ENCODE measurements at places on chromosomes 12 and 14.

DNA sequence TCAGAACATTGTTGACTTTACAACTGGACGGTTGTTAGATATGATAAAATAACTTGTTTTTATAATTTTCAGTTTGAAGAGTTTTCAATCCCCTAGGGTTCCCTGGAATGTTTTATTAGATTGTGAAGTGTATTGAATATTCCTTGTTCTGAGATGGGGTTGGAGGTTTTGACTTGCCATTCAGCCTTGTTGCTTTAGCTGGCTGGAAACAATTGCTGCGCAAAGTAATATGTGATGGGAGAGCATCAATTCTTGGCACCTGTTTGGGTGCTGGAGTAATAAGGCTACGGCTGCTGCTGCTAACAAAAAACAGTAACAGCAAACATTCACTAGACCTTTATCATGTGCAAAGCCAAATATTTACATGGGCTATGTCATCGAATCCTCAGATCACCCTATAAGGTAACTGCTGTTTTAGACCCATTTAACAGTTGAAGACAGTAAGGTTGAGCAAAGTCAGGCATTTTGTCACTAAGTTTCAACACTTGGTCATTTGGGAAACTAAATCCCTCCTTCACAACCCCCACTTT, 241.0 kb upstream of the TBX3 start:
- H3K27me3 ChIP-seq: no peaks in the 10 kb centered on the region
- H3K4me1 ChIP-seq: peaks cover 16% of the 10 kb centered on the region
- no peaks in the 10 kb centered on the region for H3K36me3 ChIP-seq
- peak; percentile 37 for DNase-seq

DNA sequence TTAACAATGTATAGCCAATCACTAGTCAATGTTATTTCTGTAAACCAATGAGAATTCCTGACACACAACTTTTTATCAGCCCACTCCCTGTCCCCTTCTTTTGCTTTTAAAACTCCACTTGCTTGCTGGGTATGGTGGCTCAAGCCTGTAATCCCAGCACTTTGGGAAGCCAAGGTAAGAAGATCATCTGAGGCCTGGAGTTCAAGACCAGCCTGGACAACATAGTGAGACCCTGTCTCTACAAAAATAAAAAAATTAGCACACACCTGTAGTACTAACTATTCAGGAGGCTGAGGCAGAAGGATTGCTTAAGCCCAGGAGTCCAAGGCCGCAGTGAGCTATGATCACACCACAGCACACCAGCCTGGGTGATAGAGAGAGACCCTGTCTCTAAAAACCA, 87.8 kb downstream of the PAPLN start:
- no peak for DNase-seq
- H3K4me1 ChIP-seq: peaks cover 17% of the 10 kb centered on the region
- no peak overlapping the region for H3K4me3 ChIP-seq
- H3K27ac ChIP-seq: no peak overlapping the region
- H3K36me3 ChIP-seq: peaks cover 3% of the 10 kb centered on the region

DNA sequence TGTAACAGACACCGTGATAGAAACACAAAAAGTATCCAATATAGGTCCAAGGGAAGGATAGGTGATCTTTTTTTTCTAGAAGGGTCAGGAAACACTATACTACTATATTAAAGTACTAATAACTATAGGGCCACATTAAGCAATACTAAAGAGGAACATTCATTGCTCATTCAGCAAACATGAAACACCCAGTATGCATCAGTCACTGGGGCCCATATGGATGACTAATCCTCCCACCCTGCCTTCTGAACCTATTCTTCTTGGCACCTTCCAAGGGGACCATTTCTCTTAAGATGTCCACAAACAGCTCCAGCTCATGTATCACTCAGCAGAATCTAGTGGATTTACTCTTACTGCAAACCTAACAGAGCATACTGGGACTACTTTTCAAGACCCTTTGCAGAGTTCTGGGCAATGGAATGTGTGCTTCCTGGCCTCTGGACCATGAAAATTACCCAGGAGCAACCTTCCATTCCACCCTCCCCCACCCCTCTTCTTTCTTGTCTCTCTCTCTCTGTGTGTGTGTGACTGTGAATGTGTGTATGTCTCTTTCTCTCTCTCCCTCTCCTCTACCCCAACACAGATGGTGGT, 187.9 kb downstream of the EPS8 start:
- no peak overlapping the region for H3K4me3 ChIP-seq
- H3K4me1 ChIP-seq: peaks cover 32% of the 10 kb centered on the region
- peak overlapping the region; percentile 52 for H3K27ac ChIP-seq
- peak; percentile 23 for DNase-seq

DNA sequence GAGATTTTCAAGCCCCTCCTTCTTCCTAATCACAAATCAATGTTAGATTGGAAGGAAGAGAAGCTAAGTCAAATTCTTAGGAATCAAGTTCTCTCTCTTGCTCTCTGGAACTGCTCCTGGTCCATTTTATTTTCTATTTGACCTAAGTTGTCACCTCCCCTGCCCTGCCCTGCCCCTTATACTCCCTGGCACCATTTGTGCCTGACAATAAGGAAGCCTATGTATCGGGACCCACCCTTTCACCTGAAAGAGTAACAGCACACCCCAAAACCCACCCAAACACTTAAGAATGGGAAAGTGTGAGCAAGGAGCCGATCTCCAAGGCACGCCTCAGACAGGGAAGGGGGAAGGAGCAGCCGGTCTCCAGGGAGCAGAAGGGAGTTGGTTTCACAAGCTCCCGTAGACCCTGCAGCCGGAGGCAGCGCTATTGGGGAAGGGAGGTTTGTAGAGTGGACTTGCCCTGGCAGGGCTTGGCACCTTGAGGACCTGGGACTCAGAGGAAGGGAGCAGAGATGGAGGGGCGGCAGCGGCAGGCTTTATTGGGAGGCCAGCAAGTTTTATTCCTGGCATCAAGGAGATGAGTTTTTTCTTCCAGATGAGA, 1.6 kb downstream of the LRRC74A start:
- DNase-seq: no peak
- H3K4me1 ChIP-seq: no peaks in the 10 kb centered on the region
- H3K36me3 ChIP-seq: no peaks in the 10 kb centered on the region
- no peak overlapping the region for H3K27ac ChIP-seq
- H3K27me3 ChIP-seq: no peaks in the 10 kb centered on the region
- peak overlapping the region; percentile 63 for H3K4me3 ChIP-seq

GRCh38 chr12:94938583-94938982, 64.9 kb downstream of the NDUFA12 start:
- H3K4me3 ChIP-seq: no peak overlapping the region
- H3K4me1 ChIP-seq: peaks cover 14% of the 10 kb centered on the region
- no peaks in the 10 kb centered on the region for H3K36me3 ChIP-seq
- no peak for DNase-seq
- H3K27ac ChIP-seq: no peak overlapping the region
- H3K27me3 ChIP-seq: no peaks in the 10 kb centered on the region

DNA sequence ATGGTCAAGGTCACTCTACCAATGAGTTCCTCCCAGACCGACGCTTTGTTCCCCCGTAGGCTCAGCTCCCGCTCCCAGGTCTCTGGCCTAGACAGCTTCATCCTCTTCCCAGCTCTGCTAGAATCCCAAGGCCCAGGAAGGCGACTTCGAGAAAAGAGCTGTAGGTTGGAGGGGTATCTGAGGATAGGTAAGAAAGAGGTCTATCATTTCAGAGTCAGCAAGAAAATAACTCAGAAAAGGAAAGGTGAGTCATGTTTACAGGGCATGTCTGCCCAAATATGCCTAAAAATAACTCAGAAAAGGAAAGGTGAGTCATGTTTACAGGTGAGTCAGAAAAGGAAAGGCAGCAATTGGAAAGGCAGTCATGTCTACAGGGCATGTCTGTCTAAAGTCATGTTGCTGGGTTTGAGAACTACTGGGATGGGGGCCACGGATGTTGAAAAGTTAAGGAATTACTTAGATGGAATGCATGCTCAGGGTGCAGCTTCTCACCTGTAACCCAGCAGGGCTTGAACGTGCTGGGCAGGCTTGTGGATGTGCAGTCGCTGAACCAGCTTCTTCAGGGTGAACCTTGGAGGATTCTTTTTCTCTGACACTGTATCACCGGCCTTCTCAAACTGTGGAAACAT, 12.2 kb downstream of the TEP1 start:
- peaks cover 3% of the 10 kb centered on the region for H3K4me1 ChIP-seq
- no peaks in the 10 kb centered on the region for H3K27me3 ChIP-seq
- H3K4me3 ChIP-seq: no peak overlapping the region
- no peak overlapping the region for H3K27ac ChIP-seq
- DNase-seq: peak; percentile 77
- H3K36me3 ChIP-seq: peaks cover 60% of the 10 kb centered on the region

- DNase-seq: no peak
- no peaks in the 10 kb centered on the region for H3K36me3 ChIP-seq
- H3K4me1 ChIP-seq: peaks cover 6% of the 10 kb centered on the region
- peaks cover 2% of the 10 kb centered on the region for H3K27me3 ChIP-seq
Observed at GRCh38 chr14:23137813-23138535, 18.9 kb upstream of the CEBPE start.

GRCh38 chr12:9365296-9365695, 157.1 kb upstream of the PZP start:
- H3K27me3 ChIP-seq: no peaks in the 10 kb centered on the region
- DNase-seq: no peak
- H3K4me1 ChIP-seq: peaks cover 14% of the 10 kb centered on the region
- peak overlapping the region; percentile 38 for H3K4me3 ChIP-seq
- H3K36me3 ChIP-seq: no peaks in the 10 kb centered on the region

- no peaks in the 10 kb centered on the region for H3K27me3 ChIP-seq
- H3K4me3 ChIP-seq: no peak overlapping the region
- H3K36me3 ChIP-seq: no peaks in the 10 kb centered on the region
- peaks cover 19% of the 10 kb centered on the region for H3K4me1 ChIP-seq
- H3K27ac ChIP-seq: no peak overlapping the region
- peak; percentile 48 for DNase-seq
Observed at GRCh38 chr12:18320036-18320617, 58.8 kb downstream of the PIK3C2G start.

- no peaks in the 10 kb centered on the region for H3K36me3 ChIP-seq
- H3K4me1 ChIP-seq: no peaks in the 10 kb centered on the region
- peak; percentile 22 for DNase-seq
Observed at GRCh38 chr12:63124778-63125177, 26.2 kb downstream of the AVPR1A start.

DNA sequence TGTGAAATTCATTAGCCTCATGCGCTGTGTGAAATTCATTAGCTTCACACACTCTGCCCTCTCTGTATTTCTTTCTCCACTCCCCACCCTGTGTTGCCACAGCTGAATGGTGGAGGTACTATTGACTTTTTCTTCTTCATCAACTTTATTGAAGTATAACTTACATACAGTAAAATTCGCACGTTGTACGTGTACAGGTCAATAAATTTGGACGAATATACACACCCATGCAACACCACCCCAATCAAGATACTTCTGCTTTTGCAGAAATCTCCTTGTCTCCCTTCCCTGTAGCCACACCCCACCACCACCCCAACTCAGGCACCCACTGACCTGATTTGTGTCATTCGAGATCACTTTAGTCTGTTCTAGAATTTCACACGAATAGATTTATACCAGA, 51.8 kb downstream of the FBXL14 start:
- H3K27me3 ChIP-seq: no peaks in the 10 kb centered on the region
- peaks cover 16% of the 10 kb centered on the region for H3K36me3 ChIP-seq
- no peak for DNase-seq
- peaks cover 16% of the 10 kb centered on the region for H3K4me1 ChIP-seq

DNA sequence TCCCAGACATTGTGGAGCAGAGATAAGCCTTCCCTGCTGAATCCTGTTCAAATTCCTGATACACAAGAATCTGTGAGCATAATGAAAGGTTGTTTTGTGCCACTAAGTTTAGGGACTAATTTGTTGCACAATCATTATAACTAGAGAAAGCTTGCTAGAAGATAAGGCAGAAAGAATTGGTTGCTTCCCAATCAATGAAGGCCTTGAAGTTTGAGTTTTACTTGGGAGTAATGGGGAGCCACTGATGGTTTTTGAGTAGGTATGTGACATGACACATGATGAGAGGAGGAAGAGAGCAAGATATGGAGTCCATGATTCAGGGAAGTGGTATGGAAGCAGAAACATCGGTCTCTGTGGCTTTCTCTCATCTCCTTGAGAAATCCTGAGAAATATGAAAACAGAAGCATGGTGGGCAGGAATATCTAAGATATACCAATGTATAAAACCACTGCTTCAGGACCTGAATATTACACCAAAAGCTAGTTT, 13.3 kb upstream of the TCP11L2 start:
- no peak overlapping the region for H3K4me3 ChIP-seq
- DNase-seq: no peak
- peaks cover 10% of the 10 kb centered on the region for H3K4me1 ChIP-seq

DNA sequence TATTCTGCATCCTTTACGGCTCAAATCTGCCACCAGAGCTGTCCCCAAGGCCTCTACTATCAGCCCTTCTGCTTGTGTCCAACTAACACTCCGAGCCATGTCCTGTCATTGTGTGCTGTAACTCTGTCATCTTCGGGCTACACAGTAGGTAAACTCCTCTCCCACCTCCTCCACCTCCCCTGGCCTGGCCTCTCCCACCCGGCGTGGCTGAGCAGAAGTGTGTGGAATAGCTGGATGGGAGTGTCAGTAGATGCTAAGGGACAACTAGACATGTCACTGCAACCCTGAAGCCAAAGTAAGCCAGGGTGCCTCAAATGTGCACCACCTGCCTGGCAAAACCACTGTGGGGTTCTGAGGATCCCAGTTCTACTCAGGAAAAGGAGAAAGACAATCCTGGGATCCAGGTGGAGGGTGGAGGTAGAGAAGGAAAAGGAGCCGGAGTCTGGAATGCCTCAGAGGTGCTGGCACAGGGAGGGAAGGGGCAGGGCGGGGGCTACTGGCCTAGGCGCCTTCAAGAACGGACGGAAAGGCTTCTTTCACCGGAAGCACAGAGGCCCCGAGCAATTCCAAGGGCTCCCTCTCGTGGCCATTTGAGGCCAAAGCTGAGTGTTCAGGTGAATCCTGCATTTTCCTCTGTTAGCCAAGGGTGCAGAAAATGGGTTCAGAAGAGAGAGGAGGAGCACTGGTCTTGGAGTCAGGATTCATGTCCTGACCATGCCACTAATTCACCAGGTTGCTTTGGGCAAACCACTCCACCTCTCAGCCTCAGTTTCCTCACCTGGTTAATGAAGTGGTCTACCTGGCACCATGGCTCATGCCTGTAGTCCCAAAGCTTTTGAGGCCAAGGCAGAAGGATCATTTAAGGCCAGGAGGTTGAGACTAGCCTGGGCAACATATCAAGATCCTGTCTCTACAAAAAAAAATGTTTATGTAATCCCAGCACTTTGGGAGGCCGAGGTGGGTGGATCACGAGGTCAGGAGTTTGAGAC, 20.5 kb upstream of the FAM181A start:
- H3K36me3 ChIP-seq: no peaks in the 10 kb centered on the region
- DNase-seq: peak; percentile 88
- no peak overlapping the region for H3K4me3 ChIP-seq
- H3K27ac ChIP-seq: no peak overlapping the region
- no peaks in the 10 kb centered on the region for H3K27me3 ChIP-seq

DNA sequence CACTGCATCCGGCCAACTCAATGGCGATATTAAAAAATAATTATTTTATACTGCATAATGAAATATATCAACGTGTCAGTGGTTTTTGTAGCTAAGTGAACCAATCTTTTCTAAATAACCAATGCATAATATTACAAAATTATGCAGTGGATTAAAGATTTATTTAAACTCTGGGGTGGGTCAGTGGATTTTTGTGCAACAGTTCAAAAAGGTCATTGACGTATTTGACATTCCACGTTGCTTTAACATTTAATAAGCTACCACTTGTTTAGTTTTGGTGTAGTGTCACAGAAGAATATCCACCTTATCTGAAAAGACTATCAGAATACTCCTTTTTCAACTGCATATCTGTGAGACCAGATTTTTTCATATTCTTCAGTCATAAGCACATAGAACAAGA, 2.6 kb downstream of the ZC3H14 start:
- H3K27ac ChIP-seq: no peak overlapping the region
- DNase-seq: no peak
- H3K27me3 ChIP-seq: no peaks in the 10 kb centered on the region
- no peak overlapping the region for H3K4me3 ChIP-seq
- H3K36me3 ChIP-seq: peaks cover 25% of the 10 kb centered on the region
